NCI-H187 (cell line): ENCODE measurements at places on chromosomes 3 and 15.

DNA sequence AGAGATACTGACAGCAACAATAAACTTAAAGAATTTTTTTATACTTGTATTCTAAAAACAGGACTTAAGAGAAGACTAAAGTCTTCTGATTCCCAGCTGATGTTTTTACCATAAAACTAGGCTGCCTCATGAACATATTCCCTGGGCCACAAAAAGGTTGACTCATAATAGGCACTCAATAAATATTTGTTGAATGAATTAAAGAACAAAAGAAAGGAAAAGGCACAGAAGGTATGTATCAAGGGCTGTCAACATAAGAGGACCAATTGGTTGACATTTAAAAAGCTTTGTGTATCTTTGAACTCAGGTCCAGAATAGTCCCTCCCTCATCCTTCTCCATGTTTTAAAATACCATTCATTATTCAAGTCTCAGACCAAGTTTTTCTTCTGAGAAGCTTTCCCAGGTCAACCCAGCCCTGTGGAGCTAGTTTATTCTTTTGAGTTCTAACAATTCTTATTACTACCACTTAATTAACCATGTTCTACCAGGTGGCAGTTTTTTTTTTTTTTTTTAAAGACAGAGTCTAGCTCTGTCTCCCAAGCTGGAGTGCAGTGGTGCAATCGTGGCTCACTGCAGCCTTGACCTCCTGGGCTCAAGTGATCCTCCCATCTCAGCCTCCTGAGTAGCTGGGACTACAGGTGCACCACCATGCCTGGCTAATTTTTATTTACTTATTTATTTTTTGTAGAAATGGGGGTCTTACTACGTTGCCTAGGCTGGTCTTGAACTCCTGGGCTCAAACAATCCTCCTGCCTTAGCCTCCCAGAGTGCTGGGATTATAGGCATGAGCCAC, 17.5 kb upstream of the ARHGEF3 start:
- DNase-seq: no peak

GRCh38 chr15:85984241-85984640, 95.4 kb upstream of the AGBL1 start:
- no peak for DNase-seq

GRCh38 chr3:195001961-195002861, 268.7 kb downstream of the XXYLT1 start:
- DNase-seq: peak; percentile 55

GRCh38 chr3:171966533-171967136, 72.7 kb upstream of the FNDC3B start:
- no peak for DNase-seq

- no peak for DNase-seq
Measured at GRCh38 chr3:158750016-158750415, 17.8 kb upstream of the RARRES1 start.

DNA sequence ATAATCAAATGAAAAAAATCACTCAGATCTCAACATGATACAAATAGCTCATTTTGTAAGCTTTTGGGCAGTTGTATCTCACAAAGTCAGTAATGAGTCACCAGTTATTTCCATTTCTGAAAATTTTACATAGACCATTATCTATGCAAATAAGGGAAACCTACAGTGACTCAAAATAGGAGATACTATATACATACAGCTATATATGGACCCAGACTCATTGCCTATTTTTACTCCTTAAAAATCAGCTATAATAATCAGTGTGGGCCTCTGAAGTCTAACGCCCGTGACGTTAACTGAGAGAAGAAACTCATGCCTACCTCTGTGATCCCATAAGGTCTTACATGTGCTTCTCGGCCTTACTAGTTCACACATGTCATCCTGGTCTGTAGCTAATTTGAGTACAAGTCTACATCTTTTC, 31.6 kb downstream of the LRIG1 start:
- DNase-seq: no peak
